ENCODE measurements at places on chromosomes 13 and 19.

- DNase-seq, result no peak
Observed at GRCh38 chr19:21134934-21135366, 6.9 kb upstream of the ZNF431 start.

DNA sequence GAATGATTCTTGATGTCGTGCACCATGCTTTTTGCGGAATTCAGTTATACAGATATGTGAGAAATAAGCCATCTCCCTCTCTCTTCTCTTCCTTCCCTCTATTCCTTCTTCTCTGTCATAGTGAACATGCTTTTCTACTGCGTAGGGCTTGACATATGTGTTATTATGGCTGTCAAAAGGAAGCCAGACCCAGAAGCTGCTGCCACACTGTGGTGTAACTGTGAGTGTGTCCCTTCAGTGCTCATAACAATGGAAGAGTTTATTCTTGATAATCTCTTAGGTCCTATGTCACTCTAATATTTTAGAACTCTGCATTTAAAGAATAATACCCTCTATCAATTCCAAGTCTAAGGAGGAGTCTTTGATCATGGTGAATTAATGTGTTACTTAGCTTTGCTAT lies 208.9 kb upstream of the TMTC4 start:
- DNase-seq, result no peak

- no peak for DNase-seq
Observed at GRCh38 chr19:34461375-34462100, 20.0 kb upstream of the WTIP start.

GRCh38 chr13:20105161-20105689 lies 55.6 kb downstream of the GJA3 start:
- DNase-seq, result no peak

DNA sequence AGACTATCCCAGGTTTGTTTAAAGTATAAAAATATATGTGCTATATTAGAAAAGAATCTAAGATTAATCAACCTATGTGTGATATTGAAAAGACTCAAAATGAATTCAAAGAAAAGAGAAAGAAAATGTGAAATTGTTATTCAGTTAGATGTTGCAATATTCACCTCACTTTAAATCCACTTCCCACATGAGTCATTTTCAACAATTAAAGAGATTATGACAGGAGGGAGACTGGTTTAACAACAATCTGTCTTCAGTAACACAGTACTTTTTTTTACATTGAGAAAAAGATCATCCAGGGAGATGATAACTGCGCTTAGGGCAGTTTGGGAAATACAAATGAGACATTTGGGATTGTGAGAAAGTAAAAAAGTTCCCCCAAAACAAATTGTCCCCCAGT lies 1246.2 kb downstream of the SLITRK1 start:
- no peak for DNase-seq

- DNase-seq, result no peak
Observed at GRCh38 chr13:37534676-37535075, 63.9 kb downstream of the POSTN start.

GRCh38 chr13:76523740-76524340 lies 362.4 kb downstream of the KCTD12 start:
- no peak for DNase-seq

DNA sequence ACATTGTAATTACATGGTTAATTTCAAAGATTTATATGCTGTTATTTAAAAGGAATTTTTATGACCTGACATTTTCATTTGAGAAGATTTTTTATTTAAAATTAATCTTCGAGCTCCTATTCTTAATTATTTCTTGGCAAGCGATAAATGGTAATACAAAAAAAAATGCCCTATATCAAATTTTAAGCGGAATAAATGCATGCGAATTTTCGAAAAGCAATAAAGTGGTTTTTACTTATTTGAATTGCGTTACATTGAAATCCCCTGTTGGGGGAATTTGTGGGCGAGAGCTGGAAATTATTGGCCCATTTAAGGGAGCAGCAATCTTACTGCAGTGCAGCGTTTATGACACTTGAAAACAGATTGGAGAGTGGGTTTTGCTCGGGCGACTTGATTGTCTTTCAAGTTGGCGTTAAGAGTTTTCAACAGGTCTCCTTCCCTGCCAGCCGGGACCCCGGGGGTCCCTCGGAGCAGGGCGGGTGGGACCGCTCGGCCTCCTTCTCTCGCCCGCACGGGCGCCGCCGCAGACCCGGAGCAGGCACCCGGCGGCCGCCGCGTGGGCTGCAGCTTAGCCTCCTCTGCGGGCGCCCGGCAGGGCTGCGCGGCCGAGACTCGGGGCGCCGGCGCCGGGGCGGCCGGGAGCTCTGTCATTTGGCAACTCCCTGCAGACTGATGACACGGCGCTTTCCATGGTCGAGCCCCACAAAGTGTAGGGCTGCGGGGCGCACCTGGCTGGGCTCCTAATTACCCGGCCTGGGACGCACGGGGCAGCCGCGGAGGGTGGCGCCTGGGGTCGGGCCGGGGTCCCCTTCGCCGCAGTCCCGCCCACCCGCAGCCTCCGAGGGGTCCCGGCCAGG lies 255.1 kb upstream of the SOX21 start:
- peak; percentile 28 for DNase-seq

- DNase-seq, result peak; percentile 47
Observed at GRCh38 chr13:87671031-87671752, at the start of gene SLITRK5. Gene SLITRK5, plus strand, starts transcription at chr13:87671371. Its CDS starts 4,018 bp downstream, at chr13:87675389.

GRCh38 chr13:80006940-80007339 lies 334.0 kb downstream of the SPRY2 start:
- no peak for DNase-seq

- DNase-seq, result no peak
Observed at GRCh38 chr13:103996733-103997132, 930.5 kb upstream of the SLC10A2 start.

- DNase-seq, result no peak
Observed at GRCh38 chr13:27556109-27556508, 64.2 kb downstream of the LNX2 start.

DNA sequence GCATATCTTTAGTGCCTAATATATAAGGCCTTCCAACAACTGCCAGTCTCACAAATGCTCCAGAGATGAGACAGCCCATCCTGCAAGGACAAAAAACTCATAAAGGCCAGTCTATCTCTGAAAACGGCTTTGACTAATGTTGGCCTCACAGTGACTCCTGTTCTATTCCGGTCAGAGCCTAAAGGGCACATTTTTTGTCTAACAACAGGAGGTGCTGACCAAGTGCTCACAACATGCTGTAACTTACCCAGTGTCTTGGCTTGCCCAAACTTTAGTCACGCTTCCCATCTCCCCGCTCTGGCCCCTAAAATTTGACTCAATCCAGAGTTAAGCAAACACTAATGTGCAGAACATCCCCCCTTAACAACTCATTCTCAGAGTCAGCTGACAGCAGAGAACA lies 1411.2 kb upstream of the MIR17HG start:
- DNase-seq, result no peak

GRCh38 chr19:2127758-2128157 lies 23.6 kb downstream of the AP3D1 start:
- no peak for DNase-seq

DNA sequence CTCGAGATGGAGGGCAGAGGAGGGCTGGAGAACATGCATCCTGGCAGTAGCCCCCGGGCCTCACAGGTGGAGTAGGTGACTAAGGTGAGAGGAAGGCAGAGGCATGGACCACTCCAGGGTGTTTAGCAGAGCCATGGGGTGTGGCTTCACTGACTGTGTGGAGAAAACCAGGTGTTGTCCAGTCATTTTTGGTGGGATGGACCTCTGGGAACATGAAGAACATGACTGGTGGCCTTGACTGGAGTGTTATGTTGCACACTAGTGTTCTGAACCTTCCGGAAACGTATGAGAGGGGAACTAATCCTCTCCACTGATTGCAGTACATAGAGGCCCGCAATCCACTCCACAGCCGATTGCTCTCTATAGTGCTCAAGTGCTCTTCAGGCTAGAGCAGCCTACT lies 16.9 kb downstream of the MED26 start:
- no peak for DNase-seq

GRCh38 chr19:33177417-33177979 lies 16.6 kb upstream of the LRP3 start:
- no peak for DNase-seq

- peak; percentile 43 for DNase-seq
Observed at GRCh38 chr19:35468637-35469036, 20.6 kb downstream of the FFAR2 start.

DNA sequence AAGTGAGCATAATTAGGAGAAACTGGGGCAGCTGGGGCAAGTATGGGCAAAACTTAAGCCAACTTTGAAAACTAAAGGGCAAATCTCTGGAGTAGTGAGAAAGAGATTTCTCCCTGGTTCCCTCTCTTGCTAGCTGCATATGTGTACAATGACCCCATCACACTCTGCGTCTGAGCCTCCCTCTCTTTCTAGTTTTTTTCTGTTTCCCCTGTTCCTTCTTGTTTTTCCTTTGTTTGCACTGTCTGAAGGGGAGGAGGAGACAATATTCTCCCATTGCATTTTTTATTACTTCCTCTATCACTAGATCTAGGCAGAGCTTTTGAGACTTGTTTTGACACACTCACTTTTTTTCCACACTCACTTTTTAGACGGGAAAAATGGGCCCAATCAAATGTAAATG lies 11.2 kb upstream of the CLDN10 start:
- no peak for DNase-seq

DNA sequence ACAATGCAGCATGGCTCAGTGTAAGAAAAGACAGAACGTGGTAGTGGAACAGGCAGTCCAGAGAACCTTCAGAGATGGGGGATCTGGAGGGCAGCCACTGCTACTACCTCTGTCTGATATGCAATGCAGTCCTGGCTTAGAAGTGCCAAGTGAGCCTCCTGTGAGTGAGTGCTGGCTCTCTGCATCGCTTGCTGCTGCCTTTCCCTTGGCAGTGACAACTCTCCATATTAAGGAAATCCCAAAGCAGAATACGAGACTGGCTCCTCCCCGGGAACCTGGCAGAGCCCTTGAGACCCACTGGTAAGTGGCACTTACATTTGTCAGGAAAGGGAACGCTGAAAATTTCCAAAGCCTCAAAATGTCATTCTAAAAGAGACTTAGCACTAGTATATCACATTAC lies 7.5 kb downstream of the DOCK9 start:
- no peak for DNase-seq

- peak; percentile 63 for DNase-seq
Observed at GRCh38 chr19:5369962-5370367, 29.4 kb upstream of the PTPRS start.

DNA sequence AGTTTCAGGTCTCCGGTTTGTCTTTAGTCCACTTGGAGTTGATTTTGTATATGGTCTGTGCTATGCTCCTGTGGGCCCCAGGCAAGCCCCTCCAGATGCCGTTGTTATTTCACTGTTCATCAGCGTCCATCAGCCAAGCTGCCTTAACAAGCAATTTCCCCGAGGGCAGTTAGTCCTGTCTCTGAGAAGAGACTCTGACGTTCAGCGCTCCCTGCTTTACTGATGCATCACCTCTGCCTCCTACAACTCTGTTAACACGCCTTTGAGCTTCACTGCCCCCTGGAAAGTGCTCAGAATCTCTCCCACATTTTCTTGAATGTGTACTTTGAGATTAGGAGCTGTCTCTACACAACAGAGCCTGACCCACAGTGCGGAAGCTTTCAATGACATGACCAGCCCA lies 41.8 kb upstream of the UBAC2 start:
- no peak for DNase-seq

- DNase-seq, result no peak
Observed at GRCh38 chr13:109792416-109793059, 6.2 kb upstream of the IRS2 start.

DNA sequence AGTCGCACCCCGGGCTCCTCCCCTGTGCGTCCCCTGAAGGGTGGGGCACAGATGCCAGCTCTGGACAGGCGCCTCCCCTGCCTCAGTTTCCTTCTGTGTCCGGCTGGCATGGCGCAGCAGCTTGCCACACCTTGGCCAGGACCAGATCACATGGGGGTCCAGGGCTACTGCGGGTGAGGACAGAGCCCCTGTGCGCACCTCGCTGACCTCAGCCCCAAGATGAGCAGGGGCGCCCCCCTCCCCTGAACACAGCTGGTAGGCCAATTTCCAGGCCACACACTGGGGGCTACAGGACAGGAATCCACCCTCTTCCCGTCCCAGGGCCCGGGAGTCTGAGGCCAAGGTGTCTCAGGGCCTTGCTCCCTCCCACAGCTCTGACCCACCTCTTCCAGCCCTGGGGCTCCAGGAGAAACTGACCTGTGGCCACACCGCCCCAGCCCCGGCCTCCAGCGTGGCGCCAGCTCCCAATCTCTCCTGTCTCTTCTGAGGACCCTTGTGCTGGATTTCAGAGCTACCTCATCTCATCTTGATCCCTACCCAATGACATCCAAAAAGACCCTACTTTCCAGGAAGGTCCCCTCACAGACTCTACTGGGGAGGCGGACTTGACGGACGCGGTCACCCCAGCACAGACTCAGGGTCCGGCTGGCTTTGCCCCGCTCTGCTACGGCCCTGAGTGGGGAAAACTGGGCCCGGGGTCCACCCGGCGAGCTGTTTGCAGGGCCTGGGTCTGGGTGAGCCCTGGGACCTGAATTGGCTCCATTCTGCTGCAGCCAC lies 28.2 kb downstream of the SBNO2 start:
- DNase-seq, result no peak

GRCh38 chr13:42706286-42706685 lies 75.1 kb upstream of the FAM216B start:
- DNase-seq, result no peak

DNA sequence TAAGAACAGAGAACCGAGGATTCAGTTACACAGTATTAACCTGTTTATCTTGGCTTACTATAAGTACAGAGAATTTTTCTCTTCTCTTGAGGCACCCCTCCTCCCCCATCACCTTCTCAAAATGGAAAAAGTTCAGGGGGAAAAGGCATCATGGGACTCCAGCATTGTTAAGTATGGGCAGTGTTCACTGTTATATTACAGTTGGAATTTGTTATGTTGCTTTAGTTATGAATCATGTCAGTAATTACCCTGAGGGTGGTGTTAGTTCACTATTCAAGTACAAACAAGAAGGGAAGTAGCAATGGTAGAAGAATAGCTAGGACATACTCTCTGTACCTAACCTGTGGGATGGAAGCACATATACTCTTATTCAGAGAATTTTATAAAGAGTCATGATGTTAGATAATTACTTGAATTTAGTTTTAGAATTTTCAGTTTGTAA lies 12.0 kb downstream of the LPAR6 start:
- no peak for DNase-seq

- peak; percentile 81 for DNase-seq
Observed at GRCh38 chr19:4186087-4186993, 3.9 kb downstream of the ANKRD24 start.

DNA sequence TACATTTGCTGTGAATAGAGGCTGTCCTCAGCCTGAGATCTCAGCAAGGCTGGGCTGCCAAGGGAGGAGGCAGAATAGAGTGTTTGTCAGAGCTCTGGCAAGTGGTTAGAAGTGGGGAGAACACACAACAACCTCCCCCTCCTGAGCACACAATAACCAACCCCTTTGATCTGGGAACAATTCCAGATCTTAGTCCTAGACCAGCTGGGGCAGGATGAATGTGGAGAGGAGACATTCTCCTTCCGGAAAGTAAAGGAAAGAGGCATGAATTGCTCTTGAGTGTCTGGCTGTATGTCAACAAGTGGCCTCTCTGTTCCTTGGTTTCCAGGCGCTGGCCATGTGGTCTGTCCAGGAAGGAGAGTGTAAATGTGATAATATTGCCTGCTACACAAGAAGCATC lies 114.9 kb upstream of the TMTC4 start:
- no peak for DNase-seq

GRCh38 chr13:43874504-43875092 lies 4.9 kb downstream of the CCDC122 start:
- DNase-seq, result no peak

Measured in activated CD4-positive, alpha-beta T cell treated with anti-CD3 and anti-CD28 coated beads for 24 hours (primary cell).